Right atrium auricular region (tissue), 2 donors: ENCODE measurements at places on chromosomes 3 and 15.

DNA sequence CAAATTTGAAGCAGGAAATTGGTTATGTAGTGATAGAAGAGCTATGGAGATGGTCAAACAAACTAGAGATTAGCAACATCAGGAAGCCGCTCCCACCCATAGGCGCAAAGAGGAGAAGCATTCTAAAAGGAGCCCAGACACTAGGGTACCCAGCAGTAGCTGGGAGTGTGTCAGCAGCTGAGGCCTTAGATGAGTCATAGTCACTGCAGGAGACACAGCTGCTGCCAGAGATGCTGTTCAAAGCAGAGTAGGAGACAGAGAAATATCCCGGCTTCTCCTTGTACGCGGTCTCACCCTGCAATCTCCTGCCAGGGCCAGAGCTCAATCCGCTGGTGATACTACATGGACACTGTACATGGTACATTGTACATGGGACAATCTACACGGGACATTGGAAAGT is 61.9 kb downstream of the VGLL3 start:
- no peak for DNase-seq

GRCh38 chr3:73502609-73503583 is 121.8 kb downstream of the PDZRN3 start:
- peak; percentile 66 for DNase-seq

GRCh38 chr3:143255739-143256138 is 136.2 kb downstream of the CHST2 start:
- DNase-seq = no peak

DNA sequence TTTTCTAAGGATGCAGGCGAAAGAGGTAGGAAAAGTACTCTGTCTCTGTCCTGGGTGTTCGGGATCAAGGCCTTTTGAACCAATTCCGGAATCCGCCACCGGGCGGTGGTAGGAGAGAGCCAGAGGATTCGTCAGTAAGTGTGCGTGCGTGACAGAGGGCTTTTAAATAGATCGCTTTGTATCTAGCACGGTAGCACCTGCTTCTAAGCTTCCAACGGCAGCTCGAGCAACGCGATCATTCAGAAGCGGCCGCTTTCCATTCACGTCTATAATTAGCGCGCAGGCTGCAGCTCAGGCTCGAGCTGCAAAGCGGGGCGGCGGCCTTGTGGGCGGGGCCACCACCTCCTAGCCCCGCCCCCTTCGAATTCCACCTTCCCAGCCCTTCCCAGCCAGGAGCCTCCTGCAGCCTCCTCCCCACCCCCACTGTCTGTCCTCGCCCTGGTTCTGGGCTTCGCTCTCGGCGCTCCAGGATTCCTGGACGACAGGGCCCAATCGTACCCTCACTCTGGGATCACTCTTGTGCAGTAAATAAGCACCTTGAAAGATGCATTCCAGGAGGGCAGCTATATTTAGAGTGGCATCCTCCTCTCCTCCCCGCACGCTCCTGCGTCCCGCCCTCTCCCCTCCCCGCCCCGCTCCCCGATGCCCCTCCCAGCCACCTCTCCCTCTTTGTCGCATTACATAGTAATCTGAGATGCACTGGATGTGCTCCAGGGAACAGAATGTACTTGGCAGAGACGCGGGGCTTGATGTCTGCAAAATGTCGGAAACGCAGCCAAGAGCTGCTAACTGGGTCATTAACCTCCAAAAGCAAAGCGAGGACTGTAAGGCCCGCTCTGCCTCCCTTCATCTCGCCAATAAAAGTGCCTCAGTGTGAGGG is 224.1 kb upstream of the TPRG1 start:
- DNase-seq = peak; percentile 99

DNA sequence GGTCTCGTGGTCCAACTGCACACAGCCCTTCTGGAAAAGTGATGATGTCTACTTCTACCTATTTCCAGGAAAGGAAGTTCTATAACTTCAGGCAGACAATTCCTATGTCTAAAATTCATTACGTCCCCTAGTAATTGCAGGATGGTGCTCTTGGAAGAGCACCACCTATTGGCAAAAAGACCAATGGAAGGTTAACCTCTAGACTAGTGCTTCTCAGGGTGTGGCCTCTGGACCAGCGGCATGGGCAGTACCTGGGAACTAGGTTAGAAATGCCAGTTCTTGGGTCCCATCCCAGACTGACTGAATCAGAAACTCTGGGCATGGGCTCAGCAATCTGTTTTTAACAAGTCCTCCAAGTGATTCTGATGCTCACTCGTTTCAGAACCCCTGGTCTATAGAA is 258.3 kb upstream of the ICE2 start:
- no peak for DNase-seq

DNA sequence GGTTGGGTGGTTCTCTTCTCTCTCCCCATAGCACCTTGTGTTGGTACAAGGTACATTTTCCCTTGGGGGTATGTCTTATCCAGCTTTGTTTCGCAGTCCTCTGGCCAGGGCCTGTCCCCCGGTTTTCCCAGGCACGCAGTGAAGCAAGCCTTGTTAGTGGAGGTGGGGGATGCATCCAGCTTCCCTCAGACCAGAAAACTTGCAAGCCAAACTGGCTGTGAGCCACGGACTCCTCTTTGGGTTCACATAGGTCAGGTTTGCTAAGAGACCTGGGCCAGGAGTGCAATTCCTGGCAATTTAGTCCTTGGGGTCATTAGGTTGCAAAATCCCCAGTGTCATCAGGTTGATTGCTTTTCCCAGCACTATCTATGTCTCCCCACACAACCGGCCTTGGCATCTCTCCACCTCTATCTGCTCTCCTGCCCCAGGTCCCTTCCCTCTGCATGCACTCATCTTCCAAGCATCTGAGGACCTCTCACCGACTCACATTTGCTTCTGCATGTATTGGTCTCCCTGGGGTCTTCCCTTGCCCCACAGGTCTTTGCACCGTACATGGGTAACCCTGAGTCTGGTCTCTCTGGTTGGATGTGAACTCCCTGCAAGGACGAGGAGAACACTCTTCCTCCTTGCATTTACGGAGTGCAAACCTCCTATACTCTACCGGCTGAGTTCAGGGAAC is 34.2 kb downstream of the BCL2L10 start:
- no peak for DNase-seq

GRCh38 chr3:76097589-76097969 is 312.2 kb upstream of the ZNF717 start:
- no peak for DNase-seq

DNA sequence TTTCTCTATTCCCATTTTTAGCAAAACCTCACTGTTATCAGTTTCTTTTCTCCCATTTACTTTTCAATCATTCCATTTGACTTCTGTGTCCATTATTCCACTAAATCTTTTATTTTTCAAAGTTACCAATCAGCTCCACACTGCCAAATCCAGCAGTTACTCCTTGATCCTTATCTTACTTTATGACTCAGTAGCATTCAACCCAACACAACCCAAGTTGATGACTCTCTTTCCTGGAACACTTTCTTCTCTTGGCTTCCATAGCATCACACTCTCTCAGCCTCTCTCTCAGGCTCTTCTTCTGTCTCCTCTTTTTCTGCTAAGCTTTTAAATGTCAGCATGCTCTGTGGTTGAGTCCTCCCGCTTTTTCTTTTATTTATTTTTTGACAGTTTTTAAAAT is 36.3 kb downstream of the RASGRP1 start:
- DNase-seq = no peak

- no peak for DNase-seq
Measured at GRCh38 chr3:29100292-29100691, 180.6 kb upstream of the RBMS3 start.

DNA sequence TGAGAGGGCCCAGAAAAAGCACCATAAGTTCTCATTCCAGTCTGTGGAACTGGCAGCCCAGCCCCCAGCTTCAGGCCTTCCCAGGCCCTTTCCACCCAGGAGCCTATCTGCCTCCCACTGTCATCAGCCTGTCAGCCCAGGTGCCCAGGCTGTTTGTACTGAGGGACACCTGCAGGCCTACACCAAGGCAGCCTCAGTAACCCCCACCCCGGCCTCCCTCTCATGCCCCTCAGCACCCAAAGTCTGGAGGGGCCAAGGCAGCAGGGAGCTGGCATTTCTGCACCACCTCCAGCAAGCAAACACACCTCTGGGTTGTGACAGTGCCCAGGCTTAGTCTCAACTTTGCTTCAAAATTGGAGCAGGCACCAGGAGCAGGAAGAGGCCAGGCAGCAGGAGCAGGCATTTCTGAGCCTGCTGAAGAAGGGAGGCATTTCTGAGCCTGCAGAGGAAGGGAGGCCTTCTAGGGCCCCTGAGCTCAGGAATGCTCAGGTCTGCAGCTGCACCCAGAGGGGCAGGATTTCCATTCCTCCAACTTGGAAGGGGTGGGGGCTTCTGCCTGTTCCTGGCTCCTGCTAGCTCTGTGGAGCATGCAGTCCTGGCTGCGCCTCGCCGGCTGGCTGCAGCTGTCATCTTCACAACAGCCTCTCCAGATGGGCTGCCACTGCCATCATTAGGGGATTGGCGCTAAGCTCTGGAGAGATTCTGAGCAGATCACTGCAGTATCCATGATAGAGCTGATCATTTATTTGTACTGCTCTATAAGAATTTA is 396.1 kb downstream of the UNC13C start:
- DNase-seq = no peak

DNA sequence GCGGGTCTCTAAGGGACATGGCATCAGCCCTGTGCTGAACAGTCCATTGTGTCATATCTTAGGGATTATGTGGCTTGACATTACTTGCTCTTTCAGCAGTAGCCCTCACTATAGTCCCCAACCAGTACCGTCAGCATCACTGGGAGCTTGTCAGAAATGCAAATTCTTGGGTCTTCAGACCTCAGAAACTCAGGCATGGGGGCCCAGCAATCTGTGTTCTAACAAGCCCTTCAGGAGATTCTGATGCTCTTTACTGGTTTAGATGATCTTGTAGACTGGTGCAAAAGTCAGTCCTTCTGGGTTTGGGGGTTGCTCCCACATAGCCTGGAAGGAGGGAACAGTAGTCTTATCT is 39.0 kb upstream of the TRAK1 start:
- DNase-seq = peak; percentile 55

DNA sequence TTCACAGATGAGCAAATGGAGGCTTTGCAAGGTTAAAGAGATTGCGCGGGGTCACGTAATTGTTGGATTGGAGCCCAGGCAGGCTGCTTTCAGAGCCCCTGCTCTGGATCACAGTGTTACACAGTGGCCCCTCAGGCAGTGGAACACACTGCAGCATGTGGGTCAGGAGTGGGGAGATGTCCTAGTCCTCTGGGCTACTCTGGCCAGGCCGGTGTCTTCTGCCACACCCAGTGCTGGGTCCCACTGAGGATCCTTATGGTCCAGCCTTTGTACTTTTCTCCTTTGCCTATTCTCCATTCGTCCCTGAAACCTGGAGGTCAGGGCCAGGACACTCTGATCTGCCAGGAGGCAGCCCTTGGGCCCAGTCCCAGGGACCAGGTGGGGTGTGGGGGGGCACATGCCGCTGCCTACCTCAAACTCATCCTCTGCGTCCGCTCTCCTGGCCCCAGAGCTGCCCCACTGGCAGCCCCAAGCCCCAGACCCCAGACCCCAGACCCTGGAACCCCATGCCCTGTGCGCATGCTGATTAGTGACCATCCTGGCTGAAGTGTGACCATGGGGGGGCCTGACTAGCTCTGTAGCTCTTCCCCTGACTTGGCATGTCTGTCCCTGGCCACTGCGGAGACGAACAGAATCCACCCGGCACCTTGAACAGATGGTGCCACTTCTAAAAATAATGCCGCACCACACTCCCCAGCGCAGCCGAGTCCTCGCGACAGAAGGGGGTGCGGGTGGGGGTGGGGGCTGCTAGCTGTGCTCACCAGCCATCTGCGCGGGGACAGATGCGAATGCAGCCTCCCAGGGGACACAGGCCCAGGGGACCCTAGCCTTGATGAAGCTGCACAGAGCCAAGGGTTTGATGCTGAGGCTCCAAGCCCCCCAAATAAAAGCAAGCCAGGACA is 41.6 kb downstream of the ATP2B2 start:
- DNase-seq = no peak

GRCh38 chr15:23762026-23762425 is 74.9 kb upstream of the NDN start:
- DNase-seq = no peak

DNA sequence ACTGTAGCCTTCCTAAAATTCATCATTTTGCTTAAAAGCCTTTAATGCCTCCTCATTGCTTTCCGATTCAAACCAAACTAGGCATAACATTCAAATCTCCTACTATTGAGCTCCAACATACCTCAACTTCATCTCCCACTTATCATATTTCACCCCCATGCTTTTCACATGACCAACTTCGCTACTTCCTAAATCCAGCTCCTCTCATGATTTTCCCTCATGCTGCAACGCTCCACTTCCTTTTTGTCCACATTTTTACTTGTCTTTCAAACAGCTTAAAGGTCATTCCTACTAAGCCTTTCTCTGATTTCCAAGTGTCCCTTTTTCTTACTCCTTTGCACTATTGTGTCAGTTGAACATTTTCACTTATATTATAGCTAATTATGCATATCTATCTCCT is 20.3 kb upstream of the ANXA2 start:
- no peak for DNase-seq

DNA sequence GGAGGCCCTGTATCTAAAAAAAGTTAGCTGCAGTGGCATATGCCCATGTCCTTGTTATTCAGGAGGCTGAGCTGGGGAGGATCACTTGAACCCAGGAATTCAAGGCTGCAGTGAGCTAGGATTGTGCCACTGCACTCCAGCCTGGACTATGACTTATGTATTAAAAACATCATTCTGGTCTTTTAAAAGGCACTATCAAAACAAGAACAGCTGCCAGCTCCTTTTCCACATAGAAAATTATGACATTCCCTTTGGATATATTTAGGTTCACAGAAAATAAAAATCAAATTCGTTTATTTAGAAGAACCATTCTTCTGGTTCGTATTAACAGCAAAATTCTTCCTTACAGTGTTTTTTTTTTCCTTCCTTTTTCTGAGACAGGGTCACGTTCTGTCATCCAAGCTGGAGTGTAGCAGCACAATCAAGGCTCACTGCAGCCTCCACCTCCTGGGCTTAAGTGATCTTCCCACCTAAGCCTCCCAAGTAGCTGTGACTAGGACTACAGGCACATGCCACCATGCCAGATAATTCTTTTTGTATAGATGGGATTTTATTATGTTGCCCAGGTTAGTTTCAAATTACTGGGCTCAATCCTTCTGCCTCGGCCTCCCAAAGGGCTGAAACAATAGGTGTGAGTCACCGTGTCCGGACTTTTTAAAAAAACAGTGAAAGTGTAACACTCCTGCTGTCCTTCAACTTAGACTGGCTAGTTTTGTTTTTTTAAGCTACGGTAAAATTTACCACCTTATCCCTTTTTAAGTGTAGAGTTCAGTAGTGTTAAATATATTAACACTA is 13.9 kb downstream of the ICE2 start:
- no peak for DNase-seq

- DNase-seq = no peak
Measured at GRCh38 chr15:101549647-101550046, 60.1 kb upstream of the PCSK6 start.

DNA sequence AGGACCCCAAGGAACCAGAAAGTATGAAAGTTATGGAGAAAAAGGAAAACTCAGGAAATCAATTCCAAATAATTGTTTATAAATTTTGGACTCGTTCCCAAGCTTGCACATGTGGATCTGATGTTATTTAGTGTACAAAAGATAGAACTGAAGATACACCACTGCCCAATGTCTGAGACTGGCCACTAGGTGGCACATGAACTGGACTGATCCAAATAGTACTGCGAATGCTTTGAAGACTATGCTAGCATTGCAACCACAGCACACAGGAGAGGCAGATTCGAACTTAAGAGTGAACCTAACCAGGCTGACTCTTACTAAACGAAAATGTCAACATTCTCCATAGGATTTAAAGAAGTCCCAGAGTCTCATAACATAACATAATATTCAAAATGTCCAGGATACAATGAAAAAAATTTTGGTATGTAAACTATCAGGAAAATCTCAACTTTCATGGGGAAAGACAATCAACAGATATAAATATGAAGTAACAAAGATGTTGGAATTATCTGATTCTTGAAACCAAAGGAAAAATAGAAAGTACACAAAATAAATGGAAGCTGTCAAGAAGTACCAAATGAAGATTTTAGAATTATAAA is 596.7 kb downstream of the FGF12 start:
- DNase-seq = peak; percentile 62
